Glutamatergic neuron (in vitro differentiated cells): ENCODE measurements at places on chromosomes 3 and 15. TPM values are rescaled to one million over a fixed set of nuclear protein-coding genes. Genes with fewer than 3 reads are reported as not detected.

- peak; percentile 47 for DNase-seq
- no peaks in the 10 kb centered on the region for H3K36me3 ChIP-seq
- H3K27ac ChIP-seq, result no peak overlapping the region
- no peak overlapping the region for H3K4me3 ChIP-seq
- H3K27me3 ChIP-seq, result peaks cover 1% of the 10 kb centered on the region
These were observed 20.6 kb upstream of the WWTR1 start for GRCh38 chr3:149678351-149678950.

- no peaks in the 10 kb centered on the region for H3K27me3 ChIP-seq
- no peaks in the 10 kb centered on the region for H3K36me3 ChIP-seq
- H3K4me3 ChIP-seq, result no peak overlapping the region
- no peak overlapping the region for H3K27ac ChIP-seq
These were observed 115.7 kb downstream of the AKAP13 start for GRCh38 chr15:85496151-85496550.

DNA sequence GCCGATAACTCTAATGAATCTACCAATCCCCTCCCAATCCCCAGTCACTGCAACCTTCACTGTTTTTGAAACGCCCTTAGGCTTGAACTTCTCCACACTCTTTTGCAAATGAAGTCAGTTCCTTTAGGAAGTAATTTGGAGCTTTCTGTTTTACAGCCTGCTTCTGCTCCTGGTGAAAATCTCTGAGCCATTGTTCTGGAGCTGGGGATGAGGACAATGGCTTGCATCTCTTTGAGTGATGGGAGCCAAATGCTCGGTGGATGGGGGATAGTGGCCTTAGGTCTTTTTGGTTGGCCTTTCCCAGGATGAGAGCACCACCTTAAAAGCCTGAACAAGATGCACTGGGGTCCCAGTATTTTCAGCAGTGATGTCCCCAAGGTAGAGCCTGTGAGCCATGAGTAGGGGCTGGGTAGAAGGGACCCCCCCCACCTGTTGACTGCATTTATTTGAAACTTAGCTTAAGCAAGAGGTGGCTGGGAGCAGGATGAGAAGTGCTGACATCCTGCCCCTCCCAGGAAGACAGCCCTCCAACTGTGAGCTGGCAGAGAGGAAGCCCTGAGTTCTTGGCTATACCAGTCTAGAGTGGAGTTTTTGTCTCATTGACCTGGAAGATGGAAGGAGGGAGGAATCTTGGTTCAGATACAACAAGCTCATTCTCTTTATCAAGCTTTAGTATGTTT, 7.6 kb upstream of the MYO5C start:
- DNase-seq, result no peak
- peaks cover 3% of the 10 kb centered on the region for H3K27me3 ChIP-seq
- no peak overlapping the region for H3K27ac ChIP-seq

- no peak overlapping the region for H3K27ac ChIP-seq
- peaks cover 7% of the 10 kb centered on the region for H3K4me1 ChIP-seq
These were observed 3.3 kb downstream of the FETUB start for GRCh38 chr3:186643493-186643892.

Gene USP3
- total RNA-seq, result 50.9 TPM

Gene SV2B
- 7.1 TPM for total RNA-seq

Gene SLC22A13
- total RNA-seq, result 1.5 TPM

Gene GOLGA6L10
- 0.96 TPM for total RNA-seq
